ENCODE measurements at places on chromosomes 16 and 17.
A peak's percentile ranks its signal among the peaks of the same experiment; 100 is the strongest.

DNA sequence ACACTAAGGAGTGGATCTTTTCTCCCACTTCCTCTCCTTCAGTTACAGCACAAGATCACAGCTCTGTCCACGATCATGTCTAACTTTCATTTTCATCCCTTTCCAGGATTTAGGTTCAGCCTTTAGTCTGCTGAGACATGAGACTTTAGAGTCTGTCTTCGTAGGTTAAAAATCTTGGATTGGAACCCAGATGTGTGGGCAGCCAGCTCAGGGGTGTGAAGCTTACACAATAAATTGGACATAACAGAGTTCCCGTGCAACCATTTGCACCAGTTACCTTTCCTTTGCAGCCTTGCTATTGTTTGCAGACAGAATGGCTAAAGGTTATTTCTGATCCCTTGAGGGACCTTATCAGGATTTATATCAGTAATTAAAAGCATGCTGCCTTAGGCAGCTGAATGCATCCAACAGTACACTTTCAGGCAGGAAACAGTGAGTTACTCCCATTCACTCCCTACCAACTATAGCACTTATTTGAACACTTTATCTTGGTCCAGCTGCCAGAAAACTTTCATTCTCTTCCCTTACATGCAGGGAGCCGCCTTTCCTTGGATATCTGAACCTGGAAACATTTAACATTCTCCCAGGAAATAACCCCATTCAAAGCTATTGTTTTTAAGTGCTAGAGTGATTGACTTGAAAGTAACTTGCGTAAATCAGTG is 87.3 kb downstream of the TMEM100 start:
- peak; percentile 37 for DNase-seq

DNA sequence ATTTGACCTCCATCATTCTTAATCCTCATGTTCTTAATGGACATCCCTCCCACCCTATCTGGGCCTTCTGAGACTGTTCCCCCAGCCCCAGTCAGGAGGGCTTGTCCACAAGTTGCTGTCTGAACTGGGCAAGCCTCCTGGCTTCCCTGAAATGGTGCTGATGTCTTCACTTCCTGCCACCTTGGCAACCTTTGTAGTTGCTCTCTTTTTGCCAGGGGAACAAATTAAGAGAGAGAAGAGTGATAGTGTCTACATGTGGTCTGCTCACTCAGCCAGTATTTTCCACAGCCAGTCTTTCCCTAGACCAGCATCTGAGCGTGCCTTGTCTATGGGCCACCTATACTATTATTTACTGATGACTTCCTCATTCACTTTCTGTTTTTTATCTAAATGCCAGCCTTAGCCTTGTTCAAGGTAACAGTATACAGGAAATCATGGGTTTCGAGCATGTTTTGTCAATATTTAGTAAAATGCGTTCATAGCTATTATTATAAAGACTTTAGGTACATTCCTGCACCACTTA is 710.1 kb downstream of the MAF start:
- no peak for DNase-seq

- DNase-seq = no peak
These were observed 13.4 kb upstream of the CDH5 start for GRCh38 chr16:66353055-66353454.

- DNase-seq = peak; percentile 29
These were observed 399.9 kb upstream of the CDH11 start for GRCh38 chr16:65521633-65522328.

- no peak for DNase-seq
These were observed 257.4 kb upstream of the IRX5 start for GRCh38 chr16:54673313-54673712.

- DNase-seq = peak; percentile 71
These were observed 93.9 kb downstream of the YPEL2 start for GRCh38 chr17:59425085-59425931.

- DNase-seq = no peak
These were observed 339.2 kb upstream of the TNRC6C start for GRCh38 chr17:77619326-77619725.

- DNase-seq = no peak
These were observed 66.3 kb downstream of the CACNG1 start for GRCh38 chr17:67110619-67111018.

DNA sequence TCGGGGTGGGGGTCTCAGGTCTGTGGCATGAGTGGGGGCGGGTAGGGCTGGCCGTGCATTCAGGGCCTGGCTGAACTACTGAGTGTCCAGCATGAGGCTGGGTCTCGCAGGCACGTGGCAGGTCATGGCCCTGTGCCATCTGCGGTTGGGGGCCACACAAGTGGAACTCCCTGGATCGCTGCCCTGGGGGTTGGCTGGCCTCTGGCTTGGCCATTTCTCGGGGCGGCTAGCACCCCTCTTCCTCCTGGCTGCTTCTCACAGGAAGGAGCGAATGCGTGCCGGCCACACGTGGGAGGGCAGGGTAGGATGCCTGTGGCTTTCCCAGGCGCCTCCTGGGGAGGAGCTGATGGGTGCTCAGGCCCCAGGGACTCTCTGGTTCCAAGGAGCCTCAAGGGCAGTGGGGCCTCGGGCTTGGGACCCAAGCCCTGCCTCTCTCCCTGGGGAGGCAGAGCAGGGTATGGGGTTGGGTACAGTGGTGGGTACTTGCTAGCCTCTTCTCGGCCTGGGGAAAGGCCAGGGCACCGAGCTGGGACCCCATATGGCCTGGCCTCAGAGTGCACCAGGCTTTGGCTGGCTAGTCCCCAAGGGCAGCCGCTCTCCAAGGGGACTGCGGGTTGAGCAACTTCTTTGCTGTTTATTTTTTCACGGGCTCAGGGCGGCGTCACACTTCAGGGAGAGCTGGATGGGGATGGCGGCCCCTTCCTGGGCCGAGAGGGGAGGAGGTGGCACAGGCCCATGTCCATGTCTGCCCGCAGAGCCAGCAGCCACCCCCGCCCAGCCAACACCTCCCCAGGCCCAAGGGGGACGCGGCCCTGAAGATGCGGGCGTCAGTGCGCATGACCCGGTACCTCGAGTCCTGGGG is 37.5 kb downstream of the ADCY7 start:
- DNase-seq = peak; percentile 16

GRCh38 chr17:17042851-17043460 is 699 bp downstream of the MPRIP start:
- no peak for DNase-seq

- DNase-seq = peak; percentile 97
These were observed at the start of gene LIG3 for GRCh38 chr17:34980353-34980680. LIG3 (plus strand) TSS chr17:34980512; CDS start chr17:34983006, 2,494 bp downstream.

DNA sequence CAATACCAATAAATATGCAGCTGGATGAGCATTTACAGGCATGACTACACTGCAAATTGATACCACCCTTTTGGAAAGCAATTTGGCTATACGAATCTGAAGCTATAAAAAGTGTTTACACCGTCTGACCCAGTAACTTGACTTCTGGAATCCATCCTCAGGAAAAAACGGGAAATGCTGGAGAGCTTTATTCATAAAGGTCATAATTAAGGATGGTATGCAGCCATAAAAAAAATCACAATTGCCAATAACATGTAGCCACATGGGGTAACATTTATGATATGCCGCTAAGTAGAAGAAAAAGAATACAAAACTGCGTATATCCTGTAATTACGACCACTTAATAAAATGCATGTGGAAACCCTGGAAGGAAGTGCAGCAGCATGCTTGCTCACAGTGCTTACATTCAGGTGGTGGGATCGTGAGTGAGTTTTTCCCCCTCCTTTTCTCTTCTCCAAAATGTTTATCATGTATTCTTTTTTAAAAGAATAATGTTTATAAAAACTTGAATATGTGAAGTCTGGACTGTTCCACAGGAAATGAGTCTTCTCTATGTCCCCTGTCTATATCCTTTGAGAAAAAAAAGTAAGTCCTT is 34.2 kb downstream of the COPRS start:
- DNase-seq = no peak

GRCh38 chr16:30032083-30032819 is 1.2 kb upstream of the TLCD3B start:
- peak; percentile 36 for DNase-seq

DNA sequence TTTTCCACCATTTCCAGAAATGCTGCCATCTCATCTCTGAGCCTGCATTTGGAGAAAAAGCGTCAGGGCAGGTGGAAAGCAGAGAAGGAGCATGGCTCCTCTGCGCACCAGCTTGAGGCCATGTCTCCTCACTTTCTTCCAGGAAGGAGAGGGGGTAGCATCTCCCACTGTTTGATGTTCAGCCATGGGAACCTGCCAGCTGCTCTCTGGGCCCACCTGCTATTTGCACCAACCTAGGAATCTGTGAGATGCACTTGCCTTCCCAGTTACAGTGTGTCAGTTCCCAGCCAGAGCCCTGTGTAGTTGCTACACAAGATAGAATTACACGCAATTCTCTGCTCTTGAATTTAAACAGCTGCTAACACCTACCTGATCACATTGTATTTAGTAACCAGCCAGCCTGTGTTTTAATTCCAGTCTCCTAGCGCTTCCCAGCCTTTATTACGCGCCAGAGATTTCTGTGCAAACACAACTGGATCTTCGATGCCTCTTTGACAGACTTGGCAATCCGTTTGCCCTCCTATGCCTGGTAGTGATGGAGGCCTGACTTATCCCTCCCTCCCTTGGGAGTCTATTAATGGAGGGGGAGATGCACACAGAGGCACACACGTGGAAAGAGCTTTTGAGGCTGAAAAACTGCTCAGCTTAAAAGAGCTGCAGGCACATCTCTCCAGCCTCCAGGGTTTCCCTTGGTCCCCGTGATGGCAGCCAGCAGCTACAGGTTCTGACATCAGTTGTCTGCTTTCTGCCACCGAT is 98.1 kb upstream of the SEC14L1 start:
- DNase-seq = no peak

- DNase-seq = no peak
These were observed 24.2 kb upstream of the CHMP6 start for GRCh38 chr17:80967404-80967872.

GRCh38 chr17:47907932-47908562 is 12.0 kb downstream of the SP2 start:
- DNase-seq = no peak

DNA sequence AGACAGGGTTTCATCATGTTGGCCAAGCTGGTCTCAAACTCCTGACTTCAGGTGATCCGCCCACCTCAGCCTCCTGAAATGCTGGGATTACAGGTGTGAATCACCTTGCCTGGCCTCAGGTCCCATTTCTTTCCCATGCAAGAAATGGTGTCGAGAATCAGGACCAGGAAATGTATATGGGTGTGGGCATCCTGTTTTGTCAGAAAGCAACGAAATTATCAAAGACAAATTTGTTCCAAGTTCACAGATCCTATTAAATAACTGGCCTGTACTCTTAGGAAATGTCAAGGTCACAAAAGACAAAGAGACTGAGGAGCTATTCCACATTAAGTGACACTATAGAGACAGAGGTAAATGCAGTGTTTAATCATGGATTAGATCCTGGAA is 17.1 kb upstream of the ST6GALNAC1 start:
- no peak for DNase-seq

DNA sequence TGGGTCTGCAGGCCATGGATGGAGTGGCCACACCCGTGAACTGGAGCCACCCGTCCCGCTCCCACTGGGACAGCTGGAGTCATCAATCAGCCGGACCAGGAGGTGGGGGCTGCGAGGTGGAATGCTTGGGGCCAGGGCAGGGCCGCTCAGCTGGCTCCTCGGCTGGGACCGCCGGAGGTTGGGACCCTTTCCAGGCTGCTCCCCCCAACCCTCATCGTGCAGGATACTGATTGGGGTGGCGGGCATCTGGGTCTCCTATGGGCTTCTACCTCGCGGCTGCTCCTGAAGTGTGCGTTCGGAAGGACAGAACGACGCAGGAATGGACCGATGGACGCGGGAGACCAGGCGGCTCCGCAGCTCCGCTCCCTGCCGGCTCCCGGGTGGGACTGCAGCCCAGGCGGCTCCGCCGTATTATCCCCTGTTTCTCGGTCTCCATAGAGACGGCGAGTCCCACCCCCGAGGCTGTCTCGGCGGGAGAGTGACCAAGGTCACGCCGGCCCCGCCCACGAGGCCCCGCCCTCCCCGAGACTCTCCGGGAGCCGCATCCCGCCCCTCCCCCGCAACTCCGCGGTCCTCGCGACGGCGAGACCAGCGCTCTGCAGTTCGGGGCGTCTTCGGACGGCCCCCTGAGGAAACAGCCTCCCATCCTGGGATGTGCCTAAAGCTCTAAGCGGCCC is at the start of gene TPPP3:
TPPP3 (minus strand) TSS at position 388 of the 677 bp plus-strand sequence. CDS start 2,387 bp downstream, outside the sequence.
- peak; percentile 94 for DNase-seq

DNA sequence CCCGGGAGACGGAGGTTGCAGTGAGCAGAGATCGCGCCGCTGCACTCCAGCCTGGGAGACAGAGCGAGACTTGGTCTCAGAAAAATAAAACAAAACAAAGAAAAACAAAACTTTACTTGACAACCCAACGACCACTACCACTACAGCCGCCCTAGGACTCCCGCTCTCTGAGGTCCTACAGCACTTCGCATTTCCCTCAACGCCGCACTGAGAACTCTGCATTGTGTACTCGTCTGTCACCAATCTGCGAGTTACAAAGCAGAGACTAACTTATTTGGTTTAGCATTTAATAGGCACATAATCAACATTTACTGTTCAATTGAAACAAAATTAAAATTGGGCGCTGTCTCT is 479 bp upstream of the ZNF207 start:
- peak; percentile 23 for DNase-seq

- DNase-seq = peak; percentile 66
These were observed 12.1 kb downstream of the HSD3B7 start for GRCh38 chr16:30996985-30997724.

- DNase-seq = no peak
These were observed 51.9 kb downstream of the CDYL2 start for GRCh38 chr16:80752541-80752940.

- no peak for DNase-seq
These were observed 1.1 kb downstream of the KATNIP start for GRCh38 chr16:27551036-27551435.

GRCh38 chr16:4544473-4544872 is 5.9 kb upstream of the CDIP1 start:
- no peak for DNase-seq

DNA sequence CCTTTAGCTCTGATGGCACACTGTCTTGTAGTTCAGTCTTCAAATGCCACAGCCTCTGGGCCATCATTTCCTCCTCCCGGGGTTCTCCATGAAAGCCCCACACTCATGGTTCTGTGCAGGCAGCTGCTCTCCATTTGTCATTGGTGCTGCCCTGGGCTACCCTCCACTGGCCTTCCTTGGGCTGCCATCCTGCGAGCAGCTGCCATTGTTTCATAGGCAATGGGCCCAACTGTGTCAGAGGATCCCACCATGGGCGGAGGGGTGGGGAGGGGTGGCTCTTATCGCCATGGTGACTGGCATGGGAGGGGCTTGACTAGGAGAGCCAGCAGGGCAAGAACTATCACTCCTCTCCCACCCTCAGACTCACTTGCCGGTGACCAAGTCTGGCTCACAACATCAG is 38.6 kb upstream of the BRD7 start:
- no peak for DNase-seq

DNA sequence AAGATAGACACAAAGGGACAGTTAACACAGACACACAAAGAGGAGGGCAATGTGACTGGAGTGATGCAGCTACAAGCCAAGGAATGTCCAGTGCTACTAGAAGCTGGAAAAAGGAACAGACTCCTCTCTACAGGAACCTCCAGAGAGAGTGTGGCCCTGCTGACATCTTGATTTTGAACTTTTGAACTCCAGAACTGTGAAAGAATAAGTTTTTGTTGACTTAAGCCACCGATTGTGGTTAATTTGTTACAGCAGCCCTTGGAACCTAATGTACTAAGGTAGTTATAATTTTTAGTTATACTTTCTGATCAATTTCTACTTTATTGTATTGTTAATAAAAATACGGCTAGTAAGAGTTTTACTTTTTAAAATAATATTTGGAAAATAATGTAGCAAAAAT is 129.1 kb downstream of the MYO1D start:
- no peak for DNase-seq

Data from right hindlimb (tissue), 1 donor.